Osteocyte (in vitro differentiated cells): ENCODE measurements at places on chromosomes 7 and 10. TPM values are rescaled to one million over a fixed set of nuclear protein-coding genes. Genes with fewer than 3 reads are reported as not detected.

DNA sequence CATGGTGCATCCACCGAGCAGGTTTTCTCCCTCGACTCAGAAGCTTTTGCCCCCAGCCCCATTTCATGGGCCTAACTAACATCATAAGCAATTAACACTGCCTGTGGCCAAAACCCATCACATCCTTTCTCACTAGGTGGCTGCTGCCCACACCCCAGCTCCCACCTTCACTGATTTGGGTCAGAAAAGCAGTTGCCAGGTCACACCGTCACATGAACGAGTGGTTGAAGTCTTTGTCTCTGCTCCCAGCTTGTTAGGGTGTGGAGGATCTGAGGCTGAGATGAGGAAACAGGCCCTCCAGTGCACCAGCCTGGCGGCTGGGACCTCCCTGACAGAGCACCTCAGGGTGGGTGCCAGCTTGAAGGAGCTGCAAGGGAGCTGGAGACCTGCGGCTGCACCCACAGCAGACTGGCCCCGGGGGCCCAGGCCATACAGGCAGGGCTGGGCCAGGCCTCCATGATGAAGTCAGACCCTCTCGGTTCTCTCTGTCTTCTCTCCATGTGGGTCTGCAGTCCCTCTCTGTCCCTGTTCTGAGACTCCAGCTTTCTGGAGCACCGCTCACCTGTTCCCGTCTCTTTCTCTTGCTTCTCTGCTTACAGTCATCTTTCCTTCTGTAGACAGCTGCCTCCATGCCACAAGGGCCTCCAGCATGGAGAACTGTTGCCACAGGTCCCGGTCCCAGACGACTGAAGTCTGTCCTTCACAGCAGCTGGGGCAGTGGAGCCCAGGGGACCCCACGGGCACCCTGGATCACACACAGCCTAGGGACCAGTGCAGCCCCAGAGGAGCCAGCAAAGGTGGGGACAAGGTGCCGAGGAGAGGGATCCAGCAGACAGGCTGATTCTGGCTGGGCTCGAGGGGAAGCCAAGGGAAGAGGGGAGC, 13.8 kb upstream of the INPP5A start:
- DNase-seq = no peak
- no peak overlapping the region for H3K4me3 ChIP-seq
- H3K27ac ChIP-seq = no peak overlapping the region
- peaks cover 2% of the 10 kb centered on the region for H3K36me3 ChIP-seq
- H3K4me1 ChIP-seq = peaks cover 31% of the 10 kb centered on the region

DNA sequence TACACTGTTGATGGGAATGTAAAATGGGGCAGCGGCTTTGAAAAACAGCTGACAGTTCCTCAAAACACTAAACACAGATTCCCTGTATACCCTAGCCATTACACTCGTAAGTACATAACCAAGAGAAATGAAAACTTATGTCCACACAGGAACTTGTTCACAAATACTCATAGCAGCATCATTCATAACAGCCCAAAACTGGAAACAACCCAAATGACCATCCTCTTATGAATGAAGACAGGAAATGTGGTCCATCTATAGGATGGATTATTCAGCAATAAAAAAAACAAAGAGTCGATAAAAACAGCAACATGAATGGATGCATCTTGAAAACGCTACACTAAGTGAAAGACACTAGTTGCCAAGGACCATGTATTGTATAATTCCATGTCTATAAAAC, 23.7 kb downstream of the NMT2 start:
- no peak overlapping the region for H3K4me3 ChIP-seq
- H3K27me3 ChIP-seq = no peaks in the 10 kb centered on the region
- DNase-seq = no peak
- H3K36me3 ChIP-seq = peaks cover 2% of the 10 kb centered on the region

GRCh38 chr10:84114088-84114667, 25.1 kb upstream of the GHITM start:
- H3K27ac ChIP-seq = no peak overlapping the region
- no peaks in the 10 kb centered on the region for H3K4me1 ChIP-seq
- H3K27me3 ChIP-seq = peaks cover 20% of the 10 kb centered on the region

GRCh38 chr7:47337531-47337930, 244.4 kb downstream of the TNS3 start:
- no peak overlapping the region for H3K27ac ChIP-seq
- peaks cover 44% of the 10 kb centered on the region for H3K4me1 ChIP-seq
- H3K4me3 ChIP-seq = no peak overlapping the region
- no peaks in the 10 kb centered on the region for H3K27me3 ChIP-seq

DNA sequence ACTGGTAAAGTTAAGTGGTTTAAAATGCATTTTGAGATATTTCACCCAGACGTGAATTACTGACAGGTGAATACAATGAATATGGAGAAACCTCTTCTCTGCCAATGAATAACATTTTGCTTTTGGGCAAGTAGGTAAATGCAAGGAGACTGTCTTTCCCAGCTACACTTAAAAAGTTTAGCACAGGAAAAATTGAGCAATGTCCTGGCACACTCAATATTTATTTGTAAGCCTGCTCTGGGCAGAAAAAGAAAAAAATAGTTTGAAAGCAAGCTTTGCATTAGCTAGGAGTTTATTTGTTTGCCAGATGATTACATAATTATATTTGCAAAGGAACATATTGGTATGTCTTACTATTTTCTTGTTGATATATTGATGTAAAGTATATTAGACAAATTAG, 624.2 kb downstream of the ACTR3B start:
- H3K4me1 ChIP-seq = no peaks in the 10 kb centered on the region
- H3K4me3 ChIP-seq = no peak overlapping the region
- no peaks in the 10 kb centered on the region for H3K36me3 ChIP-seq

DNA sequence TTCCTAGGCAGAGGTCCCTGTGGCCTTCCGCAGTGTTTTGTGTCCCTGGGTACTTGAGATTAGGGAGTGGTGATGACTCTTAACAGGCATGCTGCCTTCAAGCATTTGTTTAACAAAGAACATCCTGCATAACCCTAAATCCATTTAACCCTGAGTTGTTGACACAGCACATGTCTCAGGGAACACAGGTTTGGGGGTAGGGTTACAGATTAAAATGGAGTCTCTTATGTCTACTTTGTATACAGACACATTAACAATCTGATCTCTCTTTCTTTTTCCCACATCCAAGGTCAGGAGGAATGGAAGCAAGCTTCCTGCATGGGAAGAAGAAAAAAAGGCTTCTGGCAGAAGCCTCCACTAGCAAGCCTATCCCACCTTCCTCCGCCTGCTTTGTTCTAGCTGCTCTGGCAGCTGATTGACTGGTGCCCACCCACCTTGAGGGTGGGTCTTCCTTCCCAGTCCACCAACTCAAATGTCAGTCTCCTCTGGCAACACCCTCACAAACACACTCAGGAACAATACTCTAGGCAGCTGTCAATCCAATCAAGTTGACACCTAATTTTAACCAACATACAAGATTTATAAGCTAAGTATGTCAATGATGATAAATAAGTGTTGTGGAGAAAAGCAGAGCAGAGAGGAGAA, 176.5 kb upstream of the CCZ1B start:
- peaks cover 2% of the 10 kb centered on the region for H3K27me3 ChIP-seq
- no peak overlapping the region for H3K4me3 ChIP-seq
- H3K4me1 ChIP-seq = no peaks in the 10 kb centered on the region
- DNase-seq = no peak
- H3K36me3 ChIP-seq = no peaks in the 10 kb centered on the region

GRCh38 chr7:94595717-94596116, 60.2 kb downstream of the SGCE start:
- no peak overlapping the region for H3K4me3 ChIP-seq
- H3K36me3 ChIP-seq = peaks cover 20% of the 10 kb centered on the region
- DNase-seq = no peak
- H3K27ac ChIP-seq = no peak overlapping the region

- no peak overlapping the region for H3K27ac ChIP-seq
- peaks cover 4% of the 10 kb centered on the region for H3K4me1 ChIP-seq
- no peak for DNase-seq
Observed at GRCh38 chr7:81478664-81479063, 291.2 kb downstream of the HGF start.

DNA sequence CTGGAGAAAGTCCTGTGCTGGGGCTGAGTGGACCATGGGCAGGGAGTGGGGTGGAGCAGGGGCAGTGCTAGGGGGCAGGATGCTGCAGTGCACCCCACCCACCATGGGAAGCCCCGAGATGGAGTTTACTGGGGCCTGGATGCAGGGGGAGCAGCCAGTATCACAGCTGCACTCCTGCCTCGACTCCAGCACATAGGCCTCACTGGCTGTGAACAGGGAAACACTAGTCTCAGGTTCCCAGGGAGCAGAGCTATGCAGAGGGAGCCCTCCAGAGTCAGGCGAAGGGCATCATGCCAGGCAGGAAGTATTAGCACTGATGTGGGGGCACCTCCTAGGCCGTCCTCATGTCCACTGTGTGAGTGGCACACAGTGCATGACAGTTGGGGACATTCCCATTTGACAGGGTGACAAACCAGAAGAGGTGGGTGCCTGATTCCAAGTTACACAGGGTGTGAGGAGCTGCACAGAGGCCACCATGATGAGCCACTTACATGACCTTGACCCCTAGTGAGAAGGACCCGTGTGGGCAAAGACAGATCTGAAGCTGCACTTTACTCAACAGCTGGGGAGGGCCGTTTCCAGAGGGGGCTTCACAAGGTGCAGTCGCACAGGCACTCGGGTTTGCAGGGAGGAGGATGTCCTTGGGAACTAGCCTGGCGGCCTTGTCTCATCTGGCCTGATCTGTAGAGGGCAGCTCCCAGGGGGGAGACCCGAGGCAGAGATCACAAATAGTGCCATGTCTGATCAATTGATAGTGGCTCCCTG, 69.9 kb upstream of the LRRC4 start:
- H3K36me3 ChIP-seq = peaks cover 12% of the 10 kb centered on the region
- peaks cover 6% of the 10 kb centered on the region for H3K4me1 ChIP-seq
- no peak overlapping the region for H3K27ac ChIP-seq
- H3K4me3 ChIP-seq = no peak overlapping the region

GRCh38 chr10:87928996-87929395, 65.6 kb downstream of the PTEN start:
- H3K4me3 ChIP-seq = no peak overlapping the region
- H3K36me3 ChIP-seq = peaks cover 22% of the 10 kb centered on the region
- no peak for DNase-seq

DNA sequence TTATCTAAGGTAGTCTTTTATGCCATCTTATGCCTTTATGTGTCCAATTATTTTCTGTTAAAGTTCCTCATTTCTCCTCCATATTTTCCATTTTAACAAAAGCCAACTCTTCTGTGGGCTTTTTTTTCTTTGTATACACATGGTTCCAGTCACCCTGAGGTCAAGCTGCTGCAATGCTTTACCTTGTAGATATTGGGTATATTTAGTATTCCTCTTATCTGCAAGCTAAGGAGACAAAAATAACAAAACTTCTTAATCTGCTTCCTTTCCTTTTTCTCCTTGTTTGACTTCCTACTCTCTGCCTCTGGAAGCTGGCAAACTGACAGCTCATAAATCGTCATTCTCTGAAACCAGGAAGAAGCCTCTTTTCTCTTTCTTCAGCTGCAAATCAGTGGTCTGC, 885.0 kb upstream of the LRRN3 start:
- peaks cover 7% of the 10 kb centered on the region for H3K4me1 ChIP-seq
- no peak overlapping the region for H3K4me3 ChIP-seq
- H3K27ac ChIP-seq = no peak overlapping the region
- no peaks in the 10 kb centered on the region for H3K36me3 ChIP-seq
- H3K27me3 ChIP-seq = peaks cover 3% of the 10 kb centered on the region

DNA sequence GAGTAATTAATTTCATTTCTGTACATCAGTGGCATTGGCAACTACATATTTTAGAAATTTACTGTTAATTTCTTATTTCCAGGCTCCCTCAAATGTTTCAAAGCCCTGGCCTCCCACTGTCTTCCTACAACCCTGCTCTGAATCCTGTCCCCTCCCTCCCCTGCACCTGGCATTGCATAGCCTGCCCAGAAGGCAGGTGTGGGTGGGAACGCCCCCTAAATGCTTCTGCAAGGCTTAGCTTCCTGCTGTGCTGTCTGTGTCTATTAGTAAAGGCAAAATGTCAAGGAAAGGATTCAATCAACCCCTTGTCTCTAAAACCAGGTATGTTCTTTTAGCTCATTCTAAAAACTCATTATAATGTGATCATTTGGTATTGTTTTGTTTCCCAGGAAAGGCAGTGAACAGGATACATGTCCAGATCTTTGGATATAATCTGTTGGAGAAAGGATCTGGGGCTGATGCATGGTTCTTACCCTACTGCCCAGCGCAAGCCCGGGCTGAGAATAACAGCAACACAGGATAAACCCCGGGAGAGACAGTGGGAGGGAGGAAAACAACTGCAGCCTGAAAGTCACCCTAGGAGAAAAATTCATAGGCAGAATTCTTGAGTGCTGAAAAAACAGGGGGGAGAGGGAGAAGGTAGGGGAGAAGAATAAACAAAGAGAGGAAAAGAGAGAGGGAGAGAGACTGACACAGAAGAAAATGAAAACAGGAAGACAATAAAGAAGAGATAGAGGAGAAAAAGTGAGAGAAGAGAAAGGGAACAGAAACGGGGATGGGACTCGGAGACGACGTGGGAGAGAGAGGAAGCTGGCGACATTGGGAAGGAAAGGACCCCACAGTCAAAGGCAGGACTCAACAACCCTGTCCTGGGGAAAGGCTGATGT, 589 bp downstream of the ZNF488 start:
- no peak overlapping the region for H3K27ac ChIP-seq
- DNase-seq = no peak
- peaks cover 12% of the 10 kb centered on the region for H3K4me1 ChIP-seq

DNA sequence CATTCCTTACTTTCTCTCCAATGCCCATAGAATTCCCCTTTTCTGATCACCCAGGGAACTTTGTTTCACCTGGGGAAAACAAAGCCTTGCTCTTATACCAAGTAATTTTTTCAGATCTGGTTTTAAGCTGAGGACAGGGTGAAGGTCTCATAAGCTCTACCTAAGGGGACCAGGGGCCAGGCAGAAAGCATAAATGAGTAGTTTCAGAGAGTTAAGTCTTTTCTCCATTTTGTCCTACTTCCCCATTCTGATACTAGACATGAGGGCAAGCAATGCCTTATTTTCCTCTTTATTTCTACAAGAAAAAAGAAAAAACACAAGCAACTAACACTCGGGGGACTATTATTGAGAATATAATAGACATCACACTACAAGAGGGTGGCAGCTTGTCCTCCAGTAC, 2.9 kb downstream of the AKR1D1 start:
- H3K27ac ChIP-seq = no peak overlapping the region
- H3K27me3 ChIP-seq = peaks cover 27% of the 10 kb centered on the region
- DNase-seq = no peak

- H3K4me3 ChIP-seq = no peak overlapping the region
- H3K27ac ChIP-seq = no peak overlapping the region
- peaks cover 16% of the 10 kb centered on the region for H3K4me1 ChIP-seq
- DNase-seq = no peak
- no peaks in the 10 kb centered on the region for H3K27me3 ChIP-seq
Observed at GRCh38 chr10:95821720-95822119, 65.8 kb downstream of the ENTPD1 start.

DNA sequence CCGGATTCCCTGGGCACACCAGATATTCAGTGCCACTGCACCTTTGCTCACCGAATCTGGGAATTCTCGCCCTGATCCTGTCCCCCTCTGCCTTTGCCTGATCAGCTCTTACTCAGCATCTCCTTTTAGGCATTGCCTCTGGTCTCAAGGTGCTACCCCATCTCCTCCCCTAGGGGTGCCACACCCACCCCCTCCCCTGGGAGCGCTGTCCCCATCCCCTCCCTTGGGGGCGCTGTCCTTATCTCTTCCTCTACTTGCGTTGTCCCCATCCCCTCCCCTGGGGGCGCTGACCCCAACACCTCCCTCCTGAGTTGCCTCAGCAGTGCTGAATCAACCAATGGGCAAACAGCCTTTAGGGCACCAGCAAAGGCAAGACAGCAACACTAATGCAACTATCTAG, 686.9 kb upstream of the FOXK1 start:
- no peak overlapping the region for H3K27ac ChIP-seq
- no peaks in the 10 kb centered on the region for H3K27me3 ChIP-seq
- H3K4me3 ChIP-seq = no peak overlapping the region
- H3K4me1 ChIP-seq = no peaks in the 10 kb centered on the region

TBC1D12 gene
- total RNA-seq = 16.8 and 19.4 TPM in 2 replicates

PVRIG gene
- not detected in 2 replicates for total RNA-seq

ANKMY2 gene
- total RNA-seq = 16.9 TPM in 2 replicates

HELLS gene
- total RNA-seq = 22.3 and 23.3 TPM in 2 replicates

CALCR gene
- not detected in 2 replicates for total RNA-seq
